ENCODE measurements at places on chromosomes 1 and 21. TPM values are rescaled to one million over a fixed set of nuclear protein-coding genes. Genes with fewer than 3 reads are reported as not detected.

- H3K36me3 ChIP-seq: no peaks in the 10 kb centered on the region
- H3K4me1 ChIP-seq: no peaks in the 10 kb centered on the region
- H3K27ac ChIP-seq: no peak overlapping the region
- no peak overlapping the region for H3K4me3 ChIP-seq
- H3K27me3 ChIP-seq: peaks cover 12% of the 10 kb centered on the region
Observed at GRCh38 chr1:230507666-230508402, 81.7 kb upstream of the PGBD5 start.

- H3K36me3 ChIP-seq: peaks cover 38% of the 10 kb centered on the region
- no peaks in the 10 kb centered on the region for H3K27me3 ChIP-seq
- DNase-seq: no peak
- H3K4me1 ChIP-seq: no peaks in the 10 kb centered on the region
Observed at GRCh38 chr1:59609245-59609644, 205.5 kb upstream of the HOOK1 start.

DNA sequence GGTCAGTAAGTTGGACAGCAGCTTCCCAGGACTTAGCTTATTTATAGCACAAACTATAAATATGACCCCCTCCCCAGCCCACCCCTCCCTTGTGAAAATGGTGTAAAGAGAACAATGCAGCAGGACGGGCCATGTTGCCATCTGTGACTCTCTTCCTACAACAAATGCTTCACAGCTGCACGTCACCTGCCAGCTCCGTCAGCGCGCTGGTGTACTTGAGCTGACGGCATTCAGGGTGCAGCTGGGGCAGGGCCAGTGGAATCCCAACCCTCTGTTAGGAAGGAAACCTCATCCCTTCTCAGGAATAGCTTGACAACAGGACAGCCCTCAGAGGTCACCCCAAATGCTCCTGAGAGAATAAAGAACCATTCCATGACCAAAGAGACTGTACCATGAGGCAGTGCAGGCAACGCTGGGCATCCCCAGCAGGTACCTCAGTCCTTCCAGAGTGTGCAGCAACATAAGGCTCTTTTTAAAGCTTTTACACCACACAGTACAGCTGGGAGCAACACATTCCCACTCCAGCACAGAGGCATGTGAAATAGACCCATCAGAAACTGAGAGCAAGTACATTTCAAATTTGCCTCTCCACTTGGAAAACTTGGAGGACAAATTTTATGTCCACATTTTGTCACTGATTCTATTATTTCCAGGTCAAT, 85.0 kb downstream of the ATP1A1 start:
- no peak for DNase-seq
- no peak overlapping the region for H3K27ac ChIP-seq
- H3K4me3 ChIP-seq: no peak overlapping the region
- H3K27me3 ChIP-seq: no peaks in the 10 kb centered on the region
- H3K4me1 ChIP-seq: no peaks in the 10 kb centered on the region

GRCh38 chr1:32906654-32907053, 5.5 kb upstream of the TMEM54 start:
- DNase-seq: no peak
- H3K27ac ChIP-seq: no peak overlapping the region
- peaks cover 14% of the 10 kb centered on the region for H3K27me3 ChIP-seq
- H3K4me1 ChIP-seq: peaks cover 1% of the 10 kb centered on the region
- no peak overlapping the region for H3K4me3 ChIP-seq

FAM72B gene
- 24.6 TPM for total RNA-seq
